ENCODE measurements at places on chromosomes 13 and 19.

DNA sequence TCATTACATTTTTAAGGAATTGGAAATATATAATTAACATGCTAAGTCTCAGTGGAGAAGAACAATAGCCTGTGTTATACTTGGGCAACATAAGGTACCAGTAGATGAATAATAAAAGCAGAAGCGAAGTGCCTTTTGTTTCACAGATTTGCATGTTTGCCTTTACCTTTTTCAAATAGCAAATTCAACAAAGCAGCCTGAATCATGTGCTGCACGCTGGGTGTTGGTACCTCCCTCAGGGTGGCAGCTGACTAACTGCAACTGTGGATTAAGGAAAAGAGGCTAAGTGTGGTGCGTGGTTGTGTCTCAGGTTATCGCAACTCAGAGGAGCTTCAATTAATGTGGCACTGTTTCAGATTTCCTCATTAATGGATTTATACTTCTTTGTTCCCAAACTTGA lies 189.0 kb downstream of the LMO7 start:
- DNase-seq = no peak

GRCh38 chr13:50539791-50540530 lies 303.5 kb downstream of the DLEU7 start:
- no peak for DNase-seq

- DNase-seq = no peak
These were observed 256.3 kb upstream of the RFC3 start for GRCh38 chr13:33561627-33562026.

- no peak for DNase-seq
These were observed at the start of gene SLC7A9 for GRCh38 chr19:32869369-32869965. TSS of gene SLC7A9 (minus strand) at chr19:32869767. CDS start at chr19:32868534, 1,233 bp downstream.

GRCh38 chr13:28505543-28506135 lies 10.7 kb upstream of the FLT1 start:
- DNase-seq = no peak

DNA sequence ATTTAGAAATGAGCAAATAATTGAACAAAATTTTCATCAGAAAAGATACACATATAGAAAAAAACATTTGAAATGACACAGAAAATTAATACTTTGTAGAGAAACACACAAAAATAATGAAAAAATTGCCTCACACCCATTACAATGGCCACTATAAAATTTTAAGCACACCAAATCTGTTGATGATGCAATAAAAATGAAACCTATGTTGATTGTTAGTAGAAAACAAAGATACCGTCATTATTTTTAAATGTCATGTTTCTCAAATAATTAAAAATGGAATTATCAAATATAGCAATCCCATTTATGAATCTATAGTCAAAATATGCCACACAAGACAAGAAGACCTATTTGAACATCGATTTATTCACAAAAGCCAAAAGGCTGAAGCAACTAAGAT lies 90.5 kb downstream of the ZNF708 start:
- DNase-seq = no peak

DNA sequence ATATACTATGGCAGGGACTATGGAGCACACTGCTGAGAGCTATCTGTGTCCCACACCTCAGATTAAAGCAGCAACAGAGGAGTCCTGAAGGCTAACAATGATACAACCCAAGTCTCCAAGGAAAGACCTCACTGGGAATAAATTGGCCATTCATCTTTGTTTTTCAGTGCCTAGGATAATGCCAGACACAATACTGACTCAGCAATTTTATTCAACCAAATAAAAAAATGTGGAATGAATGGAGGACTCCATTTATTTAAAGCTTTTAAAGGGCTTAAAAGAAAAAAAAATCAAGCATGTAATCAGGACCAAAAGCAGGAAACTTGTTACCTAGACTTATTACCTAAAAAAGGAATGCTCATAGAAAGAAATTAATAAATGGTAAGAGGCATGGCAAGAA lies 960.5 kb downstream of the PCDH17 start:
- DNase-seq = no peak

DNA sequence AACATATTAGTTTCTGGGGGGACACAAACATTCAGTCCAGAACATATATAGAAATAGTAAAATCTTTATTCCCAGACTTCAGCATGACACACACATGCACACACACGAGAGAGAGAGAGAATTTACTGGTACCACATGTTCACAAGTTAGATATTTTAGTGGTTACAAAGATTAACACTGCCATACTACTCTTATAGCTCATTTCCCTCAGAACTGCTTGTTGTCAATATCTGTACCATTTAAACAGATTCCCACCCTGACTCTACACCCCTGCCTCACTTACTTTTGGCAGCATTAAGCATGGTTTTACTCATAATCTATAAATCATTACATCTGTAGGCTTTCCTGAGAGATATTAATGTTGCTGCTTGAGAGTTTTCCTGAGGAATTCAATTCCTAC lies 524.7 kb upstream of the HTR2A start:
- DNase-seq = no peak

All from urothelium cell line (cell line).